NCI-H2081 treated with DMSO at 0.1 percent for 48 hours (cell line): ENCODE measurements at places on chromosomes 2 and 18.

DNA sequence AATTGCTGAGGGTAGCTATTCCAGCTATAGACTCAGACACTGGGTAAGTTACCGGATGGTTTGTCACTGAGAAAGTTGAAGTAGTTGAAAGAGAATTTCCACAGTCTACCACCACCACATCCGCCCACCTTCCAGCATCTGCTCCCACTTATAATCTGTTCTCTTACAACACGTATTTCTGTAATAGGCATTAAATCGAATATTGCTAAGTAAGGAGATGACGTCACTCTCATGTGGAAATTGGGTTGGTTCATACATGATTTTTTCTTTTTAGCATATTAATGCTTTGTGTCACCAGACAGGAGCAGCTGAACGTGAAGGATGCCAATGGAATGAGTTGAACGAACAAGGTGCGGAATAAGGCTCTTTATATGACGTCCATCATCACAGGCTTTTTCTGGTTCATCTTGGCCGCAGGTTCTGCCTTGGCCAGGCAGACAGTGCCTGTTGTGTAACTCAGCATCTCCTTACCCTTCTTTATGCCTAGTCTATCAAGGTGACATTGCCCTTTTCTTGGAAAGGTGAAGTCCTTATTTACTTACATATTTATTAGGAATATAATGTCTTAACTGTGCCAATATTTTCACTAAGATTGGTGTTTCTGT lies 45.9 kb downstream of the THUMPD2 start:
- DNase-seq: no peak

GRCh38 chr2:86788881-86789686 lies 1.6 kb downstream of the CD8A start:
- no peak for DNase-seq

- no peak for DNase-seq
Measured at GRCh38 chr2:17752246-17752645, 1.4 kb downstream of the SMC6 start.

GRCh38 chr18:63410792-63411191 lies 11.5 kb downstream of the VPS4B start:
- no peak for DNase-seq

- DNase-seq: no peak
Measured at GRCh38 chr2:236665101-236665500, 95.5 kb downstream of the ACKR3 start.

- no peak for DNase-seq
Measured at GRCh38 chr2:62270728-62271127, 74.8 kb downstream of the B3GNT2 start.

DNA sequence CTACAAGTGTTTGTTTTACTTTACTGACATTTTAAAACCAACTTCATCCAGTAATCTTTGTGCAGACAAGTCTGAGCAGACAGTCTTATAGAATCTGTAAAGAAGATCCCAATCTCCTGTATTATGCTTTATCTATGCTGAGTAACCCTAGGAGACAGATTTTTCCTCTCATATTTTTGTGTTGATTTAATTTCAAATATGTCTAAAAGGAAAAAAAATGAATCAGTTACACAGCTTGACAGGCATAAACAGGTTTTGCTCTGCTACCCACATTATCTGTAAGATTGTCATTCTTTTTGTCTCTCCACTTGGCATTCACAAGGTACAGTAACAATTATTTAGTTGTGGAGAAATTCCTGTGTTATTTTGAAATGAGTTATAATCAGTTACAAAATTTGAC lies 415.0 kb downstream of the NYAP2 start:
- DNase-seq: no peak

DNA sequence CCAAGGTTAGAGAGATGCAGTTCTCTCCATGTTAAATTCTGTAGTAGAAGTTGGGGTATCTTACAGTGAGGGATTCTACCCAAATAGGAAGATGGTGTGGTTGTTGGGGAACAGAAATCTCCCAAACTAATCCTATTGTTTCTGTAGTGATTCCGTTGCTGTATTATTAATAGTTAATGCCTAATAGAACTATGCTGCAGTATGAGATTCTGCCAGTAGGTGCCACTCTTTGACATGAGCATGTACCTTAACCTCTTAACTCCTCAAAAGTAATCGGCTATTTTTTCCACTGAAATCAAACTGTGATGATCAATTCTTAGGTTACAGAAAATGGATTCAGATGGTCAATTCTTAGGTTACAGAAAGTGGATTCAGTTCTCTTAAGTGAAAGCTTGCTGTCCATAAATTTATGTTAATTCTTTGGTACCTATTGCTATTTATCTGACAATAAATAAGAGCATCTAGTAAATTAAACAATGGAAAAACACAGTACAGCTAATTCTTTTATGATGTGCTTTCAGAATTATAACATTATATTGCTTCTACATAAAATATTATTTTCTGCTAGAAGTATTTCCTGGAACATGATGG lies 97.9 kb upstream of the DLX2 start:
- no peak for DNase-seq

- no peak for DNase-seq
Measured at GRCh38 chr2:171807831-171808393, 86.1 kb downstream of the SLC25A12 start.

GRCh38 chr2:201228271-201228911 lies 31.9 kb upstream of the CASP8 start:
- no peak for DNase-seq

DNA sequence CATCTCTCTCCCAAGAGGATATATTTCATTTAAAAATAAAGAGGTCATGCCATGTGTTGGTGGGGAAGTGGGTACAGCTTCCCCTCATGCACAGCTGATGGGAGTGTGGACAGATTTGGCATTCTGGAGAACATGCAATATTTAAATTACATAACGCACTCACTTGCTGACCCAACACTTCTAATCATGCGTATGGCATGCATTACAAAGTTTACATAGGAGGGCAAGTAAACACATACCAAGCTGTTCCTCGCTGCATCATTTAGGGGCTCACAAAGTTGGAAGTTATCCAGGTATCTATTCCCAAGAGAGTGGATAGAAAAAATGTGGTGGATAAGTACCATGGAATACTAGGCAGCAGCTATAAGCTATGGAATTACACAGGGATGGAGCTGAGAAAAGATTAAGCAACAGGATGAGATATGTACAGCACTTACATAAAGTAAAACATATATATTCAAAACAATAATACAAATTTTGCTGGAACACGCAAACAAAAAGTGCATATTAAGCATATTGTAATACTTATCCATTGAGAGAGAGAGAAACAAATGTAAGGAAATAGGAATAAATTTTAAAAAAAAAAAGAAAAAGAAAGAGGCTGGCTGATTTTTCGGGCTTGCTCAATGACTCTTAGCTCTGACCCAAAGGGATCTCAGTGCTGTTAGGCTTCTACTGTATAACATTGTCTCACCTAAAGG lies 11.0 kb downstream of the CYP1B1 start:
- DNase-seq: no peak

- no peak for DNase-seq
Measured at GRCh38 chr2:123816203-123816602, 208.9 kb upstream of the CNTNAP5 start.

DNA sequence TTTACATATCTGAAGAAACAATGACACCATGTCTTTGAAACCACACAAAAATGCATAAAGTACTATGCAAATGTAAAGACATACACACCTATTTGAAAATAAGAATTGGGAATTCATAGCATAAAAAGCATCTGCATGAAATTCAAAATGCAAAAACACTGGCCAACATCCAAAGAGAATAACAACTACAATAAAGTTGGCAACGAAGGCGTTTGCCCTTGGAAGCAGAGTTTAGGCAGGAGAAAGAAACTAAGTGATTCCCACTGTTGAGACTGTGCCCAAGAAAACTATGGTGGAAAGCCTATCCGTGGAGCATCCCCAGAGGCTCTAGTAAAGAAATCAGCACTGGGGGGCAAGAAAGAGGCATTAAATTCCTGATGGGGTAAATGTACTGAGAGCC lies 292.8 kb downstream of the RIT2 start:
- no peak for DNase-seq

DNA sequence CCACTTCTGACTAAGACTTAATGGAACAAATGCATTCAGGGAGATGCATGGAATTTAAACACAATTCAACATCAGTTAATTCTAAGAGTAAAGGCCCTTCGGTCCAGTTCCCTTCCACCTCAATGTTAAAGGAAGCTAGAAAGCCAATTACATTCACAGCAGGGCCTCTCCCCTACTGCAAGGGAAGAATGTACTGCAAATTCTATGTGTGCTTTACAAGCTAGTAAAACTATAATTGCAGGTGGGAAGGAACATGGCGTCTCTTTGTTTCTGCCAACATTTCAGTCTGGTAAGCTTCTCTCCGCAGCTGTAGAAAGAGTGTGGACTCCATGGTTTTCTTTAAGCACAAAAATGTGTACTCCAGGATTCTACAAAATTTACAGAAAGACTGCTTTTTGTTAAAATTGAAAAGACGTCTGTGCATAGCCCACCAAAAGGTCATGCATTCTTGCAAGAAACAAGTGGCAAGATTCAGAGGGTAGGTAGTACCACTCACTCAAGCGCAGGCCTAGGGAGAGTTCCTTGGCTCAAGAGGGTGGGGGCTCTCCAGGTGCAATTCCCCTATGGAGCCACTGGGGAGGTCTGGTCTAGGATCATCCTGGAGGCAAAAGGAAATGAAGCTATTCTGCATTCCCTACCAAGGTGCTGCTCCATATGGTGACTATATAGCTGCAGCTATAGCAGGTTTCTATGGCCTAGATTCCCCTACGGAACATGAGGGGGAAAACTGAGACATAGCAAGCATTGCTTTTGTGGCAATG lies 127.0 kb upstream of the FZD5 start:
- no peak for DNase-seq

GRCh38 chr2:132824716-132825115 lies 154.7 kb upstream of the LYPD1 start:
- no peak for DNase-seq

- DNase-seq: no peak
Measured at GRCh38 chr2:110823165-110823564, 90.8 kb downstream of the ACOXL start.

GRCh38 chr2:119853777-119854399 lies 94.2 kb downstream of the PTPN4 start:
- DNase-seq: no peak

- DNase-seq: no peak
Measured at GRCh38 chr2:232798187-232798586, 21.8 kb upstream of the KCNJ13 start.

GRCh38 chr2:212794471-212794870 lies 255.9 kb upstream of the ERBB4 start:
- DNase-seq: no peak

DNA sequence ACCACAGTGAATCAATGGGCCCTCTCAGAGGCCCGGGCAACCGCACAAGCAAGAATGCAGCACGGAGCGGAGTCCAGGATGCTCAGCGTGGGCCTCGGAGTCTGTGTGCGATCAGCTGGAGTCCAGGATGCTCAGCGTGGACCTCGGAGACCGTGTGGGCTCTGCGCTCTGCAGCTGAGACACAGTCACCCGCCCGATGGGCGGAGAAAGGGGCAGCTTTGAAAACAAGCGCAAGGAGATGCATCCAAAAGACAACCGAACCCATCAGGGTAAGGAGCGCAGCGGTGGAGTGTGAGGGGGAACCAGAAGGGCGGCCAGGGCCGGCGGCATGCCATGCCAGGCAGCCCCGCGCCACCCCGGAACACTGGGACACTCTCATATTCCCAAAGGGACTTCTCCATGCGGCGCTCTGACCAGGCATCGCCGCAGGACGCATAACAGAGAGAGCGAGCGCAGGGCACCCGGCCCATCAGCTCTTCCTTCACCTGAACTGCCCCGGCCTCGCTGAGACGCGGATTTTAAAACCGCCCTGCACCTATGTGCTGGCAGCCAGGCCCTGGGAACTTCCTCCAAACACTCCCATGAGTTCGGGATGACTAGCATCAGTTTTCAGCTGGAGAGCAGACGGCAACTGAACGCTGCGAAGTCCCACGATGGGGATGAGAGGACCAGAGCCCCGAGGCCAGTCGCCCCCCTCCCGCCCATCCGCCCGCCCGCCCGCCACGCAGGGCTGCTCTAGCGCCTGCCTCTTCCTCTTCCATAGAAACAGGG lies 44.7 kb downstream of the MC5R start:
- DNase-seq: no peak

- no peak for DNase-seq
Measured at GRCh38 chr2:162056796-162057399, 17.1 kb downstream of the DPP4 start.

DNA sequence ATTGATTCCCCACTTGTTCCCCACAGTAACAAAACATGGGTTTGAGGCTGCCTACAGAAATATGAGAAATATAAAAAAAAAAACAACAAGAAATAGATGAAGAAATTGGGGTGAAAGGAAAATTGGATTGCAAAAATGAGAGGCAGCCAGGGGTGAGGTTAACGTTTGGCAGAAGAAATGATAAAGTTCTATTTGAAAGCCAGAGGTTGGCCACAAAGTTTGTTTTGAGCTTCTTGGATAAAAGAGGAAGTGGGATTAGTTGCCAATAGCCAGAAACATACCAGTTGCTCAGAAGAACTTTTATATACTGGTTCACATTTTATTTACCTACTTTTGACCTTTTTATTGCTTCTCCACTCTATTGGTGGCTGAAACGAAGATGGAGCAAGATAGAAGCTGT lies 67.5 kb downstream of the FASTKD2 start:
- no peak for DNase-seq

DNA sequence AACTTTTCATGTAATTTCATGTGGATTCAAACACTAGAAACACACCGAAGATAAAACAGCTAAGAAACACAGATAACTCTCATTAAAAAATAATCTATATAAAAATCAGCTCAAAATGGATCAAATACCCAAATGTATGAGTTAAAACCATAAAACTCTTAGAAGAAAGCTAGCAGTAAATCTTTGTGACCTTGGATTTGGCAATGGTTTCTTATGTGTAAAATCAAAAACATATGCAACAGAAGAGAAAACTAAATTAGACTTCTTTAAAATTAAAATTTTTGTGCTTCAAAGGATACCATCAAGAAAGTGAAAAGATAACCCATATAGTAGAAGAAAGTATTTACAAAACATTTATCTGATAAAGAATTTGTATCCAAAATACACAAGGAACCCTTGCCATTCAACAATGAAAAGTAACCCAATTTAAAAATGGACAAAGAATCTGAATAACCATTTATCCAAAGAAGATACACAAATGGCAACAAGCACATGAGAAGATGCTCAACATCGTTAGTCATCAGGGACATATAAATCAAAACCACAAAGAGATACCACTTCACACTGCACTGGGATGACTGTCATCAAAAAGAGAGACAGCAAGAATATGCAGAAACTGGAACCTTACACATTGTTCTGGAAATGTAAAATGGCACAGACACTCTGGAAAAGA lies 27.5 kb downstream of the GAREM1 start:
- no peak for DNase-seq

DNA sequence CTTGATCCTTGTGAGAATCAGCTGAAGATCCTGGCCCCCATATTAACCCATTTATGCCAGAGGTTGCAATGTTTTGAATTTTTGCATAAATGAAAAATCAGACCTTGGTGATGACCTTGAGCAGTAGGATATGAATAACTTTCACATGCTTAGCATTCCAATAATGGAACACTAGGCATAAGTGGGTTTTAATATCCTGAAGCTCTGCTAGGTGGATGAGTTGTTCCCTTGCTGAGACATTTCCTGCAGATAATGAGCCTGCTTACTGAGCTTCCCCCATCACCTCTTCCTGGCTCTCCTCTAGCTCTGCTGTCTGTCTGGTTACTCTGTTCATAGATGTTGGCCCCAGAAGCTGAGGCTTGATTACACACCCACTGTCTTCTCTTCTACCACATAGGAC lies 25.5 kb upstream of the SEC11C start:
- DNase-seq: no peak

GRCh38 chr2:229851870-229852269 lies 69.9 kb downstream of the TRIP12 start:
- no peak for DNase-seq
